ENCODE measurements at places on chromosomes 6 and 20.

GRCh38 chr6:92684386-92684785 lies 735.0 kb downstream of the EPHA7 start:
- no peak for DNase-seq

DNA sequence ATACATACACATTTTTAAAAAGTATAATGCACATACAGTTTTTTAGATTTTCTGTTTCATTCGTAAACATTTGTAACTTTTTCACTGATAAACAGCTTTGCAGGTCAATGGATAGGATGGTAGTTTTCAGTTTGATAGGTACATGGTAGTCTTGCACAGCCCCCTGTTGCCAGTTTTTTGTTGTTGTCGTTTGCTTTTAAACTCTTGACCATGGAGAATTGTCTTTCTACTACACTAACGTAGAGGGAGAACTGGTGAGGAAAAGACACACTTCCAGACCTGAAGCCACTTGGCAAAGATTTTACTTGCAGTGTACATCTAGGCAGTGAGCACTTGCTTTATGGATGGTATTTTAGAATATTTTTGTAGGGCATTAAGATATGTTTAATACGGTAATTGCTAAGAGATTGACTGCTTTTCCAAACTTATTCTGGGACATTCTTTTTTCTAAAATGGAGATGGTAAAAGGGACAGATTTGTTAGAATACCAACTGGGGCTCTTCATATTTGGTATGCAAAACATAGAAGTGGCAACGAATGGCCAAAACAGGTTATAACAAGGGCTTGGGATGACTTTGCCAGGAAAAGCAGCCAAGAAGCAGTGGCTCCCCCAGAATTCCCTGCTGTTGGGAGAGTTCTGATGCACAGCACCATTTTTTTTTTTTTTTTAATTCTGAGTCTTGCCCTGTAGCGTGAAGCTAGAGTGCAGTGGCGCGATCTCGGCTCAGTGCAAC lies 1.5 kb downstream of the PYGB start:
- DNase-seq = peak; percentile 42

DNA sequence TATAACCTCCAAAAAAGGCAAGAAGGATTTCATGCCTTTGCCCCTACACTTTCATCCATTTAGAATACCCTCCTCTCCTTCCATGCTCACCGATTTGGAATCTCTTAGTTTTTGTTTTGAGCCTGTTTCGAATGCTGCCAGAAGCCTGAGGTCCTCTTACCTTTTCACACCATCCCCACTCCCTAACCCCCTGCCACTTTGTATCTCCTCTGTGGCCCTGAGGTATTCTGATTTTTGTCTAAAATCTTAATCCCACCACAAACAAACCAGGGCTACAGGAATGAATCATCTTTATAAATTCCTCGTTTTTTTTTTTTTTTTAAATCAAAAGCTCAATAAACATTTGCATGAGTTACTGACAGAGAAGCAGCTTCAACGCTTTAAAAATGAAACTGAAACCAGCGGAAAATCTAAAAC lies 1.6 kb upstream of the RPS12 start:
- DNase-seq = no peak

GRCh38 chr6:154901876-154902552 lies 93.1 kb upstream of the TIAM2 start:
- DNase-seq = no peak

GRCh38 chr20:23096097-23096496 lies 10.0 kb upstream of the CD93 start:
- DNase-seq = no peak

DNA sequence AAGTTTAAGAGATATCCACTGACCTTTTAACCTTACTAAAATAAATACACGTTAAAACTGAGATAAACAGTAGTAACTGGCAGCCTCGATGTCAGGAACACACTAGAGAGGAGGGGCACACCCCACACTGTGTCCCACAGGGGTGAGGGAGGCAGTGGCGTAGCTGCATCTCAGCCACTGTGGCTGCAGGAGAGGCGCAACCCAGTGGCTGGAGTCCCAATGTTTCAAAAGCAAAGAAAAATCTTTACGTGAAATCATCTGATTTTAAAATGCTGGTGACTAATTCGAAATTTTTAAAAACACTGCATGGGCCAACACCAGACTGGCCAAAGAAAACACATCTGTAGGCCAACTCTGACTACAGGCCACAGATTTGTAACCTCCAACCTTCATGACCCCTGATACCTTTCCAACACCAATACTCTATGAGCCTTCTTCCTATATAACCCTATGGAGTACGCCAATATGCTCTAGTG lies 54.7 kb downstream of the TRAM2 start:
- DNase-seq = peak; percentile 90

DNA sequence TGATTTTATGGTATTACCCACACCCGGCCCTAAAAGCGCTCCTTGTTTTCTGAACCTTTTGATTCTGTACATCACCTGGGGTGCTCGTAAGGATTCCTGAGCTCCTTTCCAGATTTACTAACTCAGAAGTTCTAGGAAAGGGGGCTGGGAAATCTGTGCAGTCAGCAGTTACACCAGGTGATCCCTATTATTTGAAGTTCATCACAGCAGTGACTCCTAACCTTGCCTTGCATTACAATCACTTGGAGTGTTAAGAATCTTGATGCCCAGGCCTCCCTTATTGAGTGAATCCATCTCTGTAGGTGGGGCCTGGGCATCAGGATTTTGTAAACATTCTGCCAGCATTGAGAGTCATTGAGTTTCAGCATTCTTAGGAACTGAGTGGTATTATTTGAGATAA lies 44.7 kb downstream of the BMP6 start:
- DNase-seq = no peak

GRCh38 chr6:122631571-122632249 lies 21.5 kb downstream of the PKIB start:
- DNase-seq = no peak

DNA sequence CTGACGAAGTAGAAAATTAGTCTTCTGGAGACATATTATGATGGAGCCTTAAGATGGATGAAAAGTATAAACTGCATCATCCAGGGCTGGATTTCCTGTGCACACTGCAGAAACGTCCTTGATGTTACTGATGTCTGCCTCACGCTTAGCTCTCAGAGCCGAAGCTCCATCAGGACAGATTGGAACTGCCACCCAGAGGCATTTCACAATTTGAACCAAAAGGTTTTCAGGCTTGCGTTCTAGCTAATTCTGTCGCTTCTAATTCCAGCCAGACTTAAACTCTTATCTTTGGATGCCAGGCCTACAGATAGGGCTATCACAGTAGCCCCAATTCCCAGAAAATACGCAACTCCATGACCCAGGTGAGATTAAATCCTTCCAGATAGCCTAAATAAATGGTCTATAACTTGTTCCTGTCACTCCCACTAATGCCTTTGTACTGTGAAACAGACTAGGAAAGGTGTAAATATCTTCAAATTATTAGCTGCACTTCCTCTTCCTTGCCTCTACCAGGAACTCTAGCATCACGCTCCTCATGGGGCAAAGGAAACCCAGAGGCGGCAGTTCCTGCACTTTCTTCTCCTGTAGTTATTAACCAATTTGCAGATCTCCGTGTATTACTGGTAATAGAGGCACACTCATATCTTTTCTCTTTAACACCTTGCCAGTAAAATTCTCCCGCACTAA lies 634.6 kb downstream of the PRKN start:
- no peak for DNase-seq

- no peak for DNase-seq
These were observed 97.6 kb upstream of the ZNF217 start for GRCh38 chr20:53691060-53691810.

- no peak for DNase-seq
These were observed 204.6 kb downstream of the CD83 start for GRCh38 chr6:14321992-14322772.

- DNase-seq = no peak
These were observed 4.5 kb downstream of the HINT3 start for GRCh38 chr6:125961117-125961516.

GRCh38 chr6:153096792-153097191 lies 34.3 kb downstream of the RGS17 start:
- DNase-seq = no peak

DNA sequence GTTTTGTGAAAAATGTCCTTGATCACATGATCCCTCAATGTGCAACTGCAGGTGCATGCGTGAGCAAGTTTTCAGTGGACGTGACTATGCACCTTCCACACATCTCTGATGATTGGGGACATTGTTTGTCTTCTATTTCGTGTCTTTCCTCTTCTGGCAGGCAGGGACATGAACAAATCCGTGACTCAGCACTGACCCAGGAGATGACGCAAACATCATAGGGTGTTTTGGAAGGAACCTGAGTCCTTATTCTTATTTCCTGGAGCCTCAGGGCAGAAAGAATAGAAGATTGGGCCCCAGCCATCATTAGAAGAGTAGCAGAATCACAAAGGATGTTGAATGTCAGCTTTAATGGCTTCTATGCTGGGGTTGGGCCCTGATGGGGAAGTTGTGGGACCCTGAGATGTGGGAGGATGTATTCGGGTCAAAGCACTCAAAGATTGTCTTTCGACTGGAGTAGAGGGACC lies 11.9 kb upstream of the SIRPD start:
- DNase-seq = peak; percentile 56

DNA sequence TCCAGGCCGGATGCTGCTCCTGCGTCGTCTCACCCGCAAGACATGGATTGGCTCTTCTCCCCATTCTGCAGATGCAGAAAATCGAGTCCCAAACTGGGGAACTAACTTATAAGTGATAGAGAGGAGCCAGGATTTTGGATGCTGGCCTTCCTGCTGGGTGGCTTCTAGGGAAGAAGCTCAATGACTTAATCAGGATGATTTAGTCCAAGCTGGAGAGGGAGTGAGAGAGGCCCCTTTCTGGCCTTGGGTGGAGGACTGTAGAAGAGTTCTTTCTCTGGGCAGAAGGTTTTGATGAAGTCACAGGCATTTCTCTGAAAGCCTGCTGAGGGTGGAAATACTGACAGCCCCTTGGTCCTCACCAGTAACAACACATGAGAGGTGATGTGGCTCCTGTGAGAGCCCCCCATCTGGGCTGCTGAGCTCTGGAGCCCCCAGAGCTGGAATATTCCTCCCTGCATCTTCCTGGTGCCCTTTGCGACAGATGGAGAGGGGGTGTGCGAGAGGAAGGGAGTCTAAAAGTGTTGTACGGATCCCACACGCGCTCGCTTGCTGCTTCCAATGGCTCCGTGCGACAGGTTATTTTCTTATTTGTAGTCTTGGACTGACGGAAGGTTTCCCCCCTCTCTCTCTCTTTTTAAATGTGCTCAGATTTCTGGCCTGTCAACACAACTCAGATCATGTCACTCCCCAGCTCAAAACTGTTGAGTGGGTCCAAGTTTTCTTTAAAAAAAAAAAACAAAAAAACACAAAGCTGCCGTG lies 3.5 kb downstream of the SIRPA start:
- DNase-seq = peak; percentile 28

All from fibroblast of the aortic adventitia (primary cell).